Sigmoid colon (tissue), 7 donors: ENCODE measurements at places on chromosomes 3 and 15. TPM values are rescaled to one million over a fixed set of nuclear protein-coding genes. Genes with fewer than 3 reads are reported as not detected.

DNA sequence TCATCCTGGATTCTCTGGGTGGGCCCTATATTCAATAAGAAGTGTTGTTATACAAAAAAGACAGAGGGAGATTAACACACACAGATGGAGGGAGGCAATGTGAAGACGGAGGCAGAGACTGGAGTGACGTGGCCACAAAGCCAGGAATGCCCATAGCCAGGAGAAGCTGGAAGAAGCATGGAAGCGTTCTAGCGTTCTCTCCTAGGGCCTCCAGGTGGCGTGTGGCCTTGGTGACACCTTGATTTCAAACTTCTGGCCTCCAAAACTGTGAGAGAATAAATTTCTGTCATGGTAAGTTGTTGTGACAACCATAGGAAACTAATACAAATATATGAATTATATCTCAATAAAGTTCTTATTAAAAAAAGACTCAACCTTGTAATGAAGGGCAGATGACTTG, 21.3 kb downstream of the THBS1 start:
- no peak overlapping the region for H3K27ac ChIP-seq
- no peaks in the 10 kb centered on the region for H3K27me3 ChIP-seq
- no peaks in the 10 kb centered on the region for H3K36me3 ChIP-seq
- peaks cover 8% of the 10 kb centered on the region for H3K4me1 ChIP-seq
- DNase-seq = no peak

The FBLN2 gene
- total RNA-seq = 76.3 TPM

The ACAN gene
- total RNA-seq = not detected

GRCh38 chr15:55398243-55398642, 9.9 kb downstream of the CCPG1 start:
- no peak overlapping the region for H3K4me3 ChIP-seq
- peaks cover 10% of the 10 kb centered on the region for H3K4me1 ChIP-seq
- no peaks in the 10 kb centered on the region for H3K36me3 ChIP-seq
- no peak for DNase-seq

The FBN1 gene
- total RNA-seq = 86.0 TPM

DNA sequence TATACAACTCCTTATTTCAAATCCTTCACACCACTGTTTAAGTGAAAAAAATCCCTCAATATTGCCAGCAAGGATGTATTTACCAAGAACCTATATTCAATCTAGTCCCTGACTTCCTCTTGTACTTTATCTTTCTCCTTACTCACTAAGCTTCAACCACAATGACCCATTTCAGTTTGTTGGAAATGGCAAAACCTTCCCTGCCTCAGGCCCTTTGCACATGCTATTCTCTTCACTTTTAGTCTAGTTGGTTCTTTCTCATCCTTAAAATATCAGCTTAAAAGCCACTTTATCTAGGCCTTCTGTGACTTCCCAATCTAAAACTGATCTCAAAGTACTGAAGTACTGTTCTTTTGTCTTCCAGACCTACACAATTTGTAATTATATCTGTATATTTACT, 81.3 kb upstream of the ACTC1 start:
- peaks cover 4% of the 10 kb centered on the region for H3K36me3 ChIP-seq
- H3K27me3 ChIP-seq = no peaks in the 10 kb centered on the region
- no peak overlapping the region for H3K27ac ChIP-seq
- H3K4me1 ChIP-seq = no peaks in the 10 kb centered on the region

GRCh38 chr3:63390710-63391230, 112.7 kb downstream of the SYNPR start:
- H3K27me3 ChIP-seq = no peaks in the 10 kb centered on the region
- no peaks in the 10 kb centered on the region for H3K4me1 ChIP-seq
- no peak for DNase-seq
- H3K27ac ChIP-seq = no peak overlapping the region
- H3K4me3 ChIP-seq = no peak overlapping the region

GRCh38 chr3:85255949-85256348, 297.2 kb downstream of the CADM2 start:
- H3K27ac ChIP-seq = no peak overlapping the region
- no peaks in the 10 kb centered on the region for H3K4me1 ChIP-seq
- H3K27me3 ChIP-seq = no peaks in the 10 kb centered on the region
- no peaks in the 10 kb centered on the region for H3K36me3 ChIP-seq

- no peak for DNase-seq
- H3K27ac ChIP-seq = no peak overlapping the region
- H3K36me3 ChIP-seq = no peaks in the 10 kb centered on the region
- no peak overlapping the region for H3K4me3 ChIP-seq
- no peaks in the 10 kb centered on the region for H3K27me3 ChIP-seq
Measured at GRCh38 chr3:106588739-106589138, 719.9 kb upstream of the CBLB start.

DNA sequence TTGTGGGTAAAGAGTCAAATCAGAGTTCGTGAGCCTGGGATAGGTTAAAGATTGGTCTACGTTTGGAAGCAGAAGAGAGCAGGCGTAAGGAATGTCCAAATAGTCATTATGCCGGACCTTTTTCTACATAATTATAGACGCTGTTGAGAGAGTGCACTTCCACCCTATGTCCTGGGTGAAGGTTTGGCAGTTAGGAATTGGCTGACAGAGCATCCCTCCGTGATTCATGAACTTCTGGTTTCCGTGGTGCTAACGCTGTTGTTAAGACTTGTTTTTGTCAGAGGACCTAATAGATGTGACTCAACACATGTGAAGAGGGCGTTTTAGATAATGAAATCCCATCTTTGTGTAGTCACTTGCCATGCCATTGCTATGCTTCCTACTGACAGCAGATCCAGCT, 1.1 kb downstream of the EAF1 start:
- peaks cover 49% of the 10 kb centered on the region for H3K36me3 ChIP-seq
- peak overlapping the region; percentile 84 for H3K27ac ChIP-seq
- H3K27me3 ChIP-seq = no peaks in the 10 kb centered on the region

- no peak overlapping the region for H3K27ac ChIP-seq
- no peaks in the 10 kb centered on the region for H3K36me3 ChIP-seq
- H3K4me3 ChIP-seq = no peak overlapping the region
- H3K27me3 ChIP-seq = no peaks in the 10 kb centered on the region
Measured at GRCh38 chr15:80233581-80233980, 18.4 kb downstream of the CTXND1 start.

GRCh38 chr3:139523166-139523565, 16.4 kb downstream of the RBP1 start:
- no peaks in the 10 kb centered on the region for H3K36me3 ChIP-seq
- H3K27ac ChIP-seq = no peak overlapping the region
- no peaks in the 10 kb centered on the region for H3K4me1 ChIP-seq
